ENCODE measurements at places on chromosomes 16 and 17.
A peak's percentile ranks its signal among the peaks of the same experiment; 100 is the strongest.

- peak; percentile 26 for DNase-seq
Observed at GRCh38 chr16:85104821-85105391, 7.4 kb downstream of the CIBAR2 start.

GRCh38 chr17:63827801-63828221 lies 348 bp upstream of the FTSJ3 start:
- DNase-seq = no peak

- DNase-seq = no peak
Observed at GRCh38 chr17:44338702-44339101, 6.4 kb upstream of the GRN start.

GRCh38 chr17:9906616-9907015 lies 1.5 kb upstream of the RCVRN start:
- DNase-seq = no peak

GRCh38 chr16:8660841-8661301 lies 13.5 kb upstream of the ABAT start:
- no peak for DNase-seq

DNA sequence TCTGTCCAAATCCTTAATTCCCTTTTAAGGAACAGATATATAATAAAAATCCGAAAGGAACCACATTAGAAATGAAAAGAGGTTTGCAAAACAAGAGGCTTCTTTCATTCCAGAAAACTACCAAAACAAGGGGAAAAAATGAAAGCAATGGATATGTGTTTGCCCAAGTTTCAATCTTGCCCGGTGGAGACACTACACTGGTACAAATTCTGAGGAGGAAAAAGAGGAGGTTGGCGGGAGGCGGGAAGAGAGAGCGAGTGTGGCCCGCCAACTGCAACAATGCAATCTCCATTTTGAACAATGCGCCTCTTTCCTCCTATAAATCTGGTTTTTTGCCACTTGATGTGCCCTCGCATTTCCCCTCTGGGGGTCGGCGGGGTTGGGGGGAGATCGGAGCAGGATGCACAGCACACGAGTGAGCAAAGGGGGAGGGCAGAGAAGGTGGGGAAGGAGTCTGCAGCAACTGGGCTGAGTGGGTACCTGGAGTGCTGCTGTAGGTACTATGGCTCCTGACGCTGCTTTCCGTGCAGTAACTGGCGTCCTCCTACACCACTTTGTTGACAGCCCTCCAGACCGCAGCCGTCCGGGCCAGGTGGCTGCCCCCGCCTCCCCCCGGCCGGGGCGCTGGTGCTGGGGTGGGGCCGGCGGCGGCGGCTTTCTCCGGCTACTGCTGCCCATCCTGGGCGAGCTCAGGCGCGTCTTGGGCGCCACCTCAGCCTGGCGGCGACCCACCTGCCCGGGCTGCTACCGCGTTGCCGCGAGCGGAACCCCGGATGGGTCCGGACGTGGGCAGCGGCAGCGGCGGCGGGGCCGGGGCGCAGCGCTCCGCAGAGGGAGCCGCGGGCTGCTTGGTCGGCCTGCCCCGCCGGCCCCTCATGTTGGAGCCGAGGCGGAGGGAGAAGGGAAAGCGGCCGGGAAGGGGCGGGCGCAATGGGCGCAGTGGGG lies 93.8 kb upstream of the PLEKHM1 start:
- DNase-seq = peak; percentile 40

GRCh38 chr17:8108972-8109660 lies 9.2 kb downstream of the ALOXE3 start:
- DNase-seq = no peak

DNA sequence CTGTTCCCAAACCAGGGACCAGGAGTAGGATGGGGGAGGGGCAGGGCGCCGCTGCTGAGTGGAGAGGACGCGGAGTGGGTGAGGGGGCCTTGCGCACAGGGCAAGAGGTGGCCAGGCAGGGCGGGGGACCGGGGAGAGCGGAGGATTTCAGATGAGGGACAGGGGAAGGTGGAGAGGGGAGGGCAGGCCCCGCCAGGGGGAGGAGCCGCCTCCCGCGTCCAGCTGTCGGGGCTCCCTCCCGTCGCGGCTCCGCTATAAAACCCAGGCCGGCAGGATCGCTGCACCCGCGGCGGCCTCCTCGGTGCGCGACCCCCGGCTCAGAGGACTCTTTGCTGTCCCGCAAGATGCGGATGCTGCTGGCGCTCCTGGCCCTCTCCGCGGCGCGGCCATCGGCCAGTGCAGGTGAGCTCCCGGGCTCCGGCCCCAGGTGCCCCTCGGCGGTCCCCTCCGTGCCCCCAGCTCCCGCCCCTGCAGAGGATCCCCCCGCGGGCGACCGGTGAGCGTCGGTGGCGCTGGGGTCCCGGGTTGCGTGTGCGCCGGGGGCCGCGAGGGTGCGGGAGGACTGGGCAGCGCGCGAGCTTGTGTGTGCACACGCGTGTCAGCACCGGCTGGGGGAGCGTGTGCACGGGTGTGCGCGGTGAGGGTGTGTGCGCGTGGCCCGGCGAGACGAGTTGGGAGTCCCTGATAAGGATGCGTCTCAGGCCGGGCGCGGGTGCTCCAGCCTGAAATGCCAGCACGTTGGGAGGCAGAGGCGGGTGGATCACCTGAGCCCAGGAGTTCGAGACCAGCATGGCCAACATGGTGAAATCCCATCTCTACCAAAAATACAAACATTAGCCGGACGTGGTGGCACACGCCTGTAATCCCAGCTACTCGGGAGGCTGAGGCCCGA lies at the start of gene CA4:
TSS of gene CA4 (plus strand) at position 283 of the 892 bp plus-strand sequence. CDS start at position 345, 62 bp downstream.
- no peak for DNase-seq
